ENCODE measurements at places on chromosomes 5 and 9.

DNA sequence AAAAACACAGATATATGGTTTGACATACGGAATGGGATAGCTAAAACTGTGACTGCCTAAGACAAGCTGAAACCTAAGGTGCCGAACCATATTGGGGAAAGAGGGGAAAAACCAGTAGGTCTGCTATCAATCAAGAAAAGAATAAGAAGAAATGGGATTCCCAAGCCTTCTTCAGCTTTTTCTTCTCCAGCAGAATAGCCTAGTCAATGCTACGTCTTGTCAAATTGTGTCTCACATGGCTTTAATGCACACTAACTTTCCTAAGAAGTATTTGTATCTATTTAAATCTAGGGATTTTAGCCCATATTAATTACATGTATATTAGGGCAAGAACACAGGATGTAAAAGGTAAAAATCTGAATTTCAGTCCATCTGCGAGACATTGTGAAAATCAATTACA lies 797 bp upstream of the FBXO38 start:
- no peak for DNase-seq

DNA sequence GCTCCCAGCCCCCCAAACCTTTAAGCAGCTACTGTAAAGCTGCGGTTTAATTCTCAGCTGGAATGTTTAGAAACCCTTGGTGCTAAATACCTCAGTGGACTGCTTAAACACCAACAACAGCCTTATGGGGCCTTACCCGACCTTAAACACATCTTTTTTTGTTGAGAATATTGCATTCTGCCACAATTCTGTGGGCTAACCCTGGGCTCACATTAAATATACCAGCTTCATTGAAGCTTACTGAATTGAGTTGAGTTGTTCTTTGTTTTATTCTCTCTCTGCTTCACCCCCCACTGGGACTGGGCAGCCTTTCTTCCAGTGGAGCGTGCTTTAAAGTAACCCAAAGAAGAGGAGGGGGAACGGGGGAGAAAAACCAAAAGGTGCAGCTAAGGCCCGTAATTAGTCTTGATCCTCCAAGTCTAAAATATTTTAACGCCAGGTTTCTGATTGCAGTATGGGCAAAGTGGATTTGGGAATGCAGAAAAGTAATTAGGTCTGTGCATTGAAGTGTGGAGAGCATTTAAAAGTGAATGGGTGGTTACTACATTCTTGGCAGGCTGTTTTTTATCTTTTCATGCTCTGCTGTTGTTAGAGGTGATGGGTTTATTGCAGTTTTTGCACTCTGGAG lies 281.2 kb downstream of the NR2F1-AS1 start:
- no peak for DNase-seq

- DNase-seq, result no peak
Observed at GRCh38 chr9:13432904-13433303, 153.4 kb upstream of the MPDZ start.

DNA sequence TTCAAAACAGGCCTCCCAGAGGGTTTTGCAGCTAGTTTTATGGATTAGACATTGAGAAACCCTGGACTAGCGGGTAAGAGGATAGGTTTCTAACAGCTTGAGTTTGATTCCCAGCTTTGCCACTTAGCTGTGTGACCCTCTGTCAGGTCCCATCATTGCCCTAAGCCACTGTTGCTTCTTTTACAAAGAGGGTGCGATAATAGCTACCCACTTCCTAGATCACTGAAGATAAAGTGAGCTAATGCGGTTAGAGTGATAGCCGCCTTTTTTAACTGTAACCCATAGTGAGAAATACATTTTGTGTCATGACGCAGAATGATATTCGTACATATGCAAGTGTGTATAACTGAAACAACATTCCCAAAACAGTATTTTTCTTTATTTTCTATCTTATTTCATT lies 40.3 kb downstream of the CSF1R start:
- no peak for DNase-seq

GRCh38 chr9:13113216-13113615 lies 166.3 kb downstream of the MPDZ start:
- DNase-seq, result no peak

GRCh38 chr9:123089040-123089439 lies 55.6 kb downstream of the GPR21 start:
- DNase-seq, result no peak

All from stimulated activated CD4-positive, alpha-beta T cell treated with anti-CD3 and anti-CD28 coated beads, Interleukin-1b, Interleukin-23, amount 100 ng/mL, for 24 hours (primary cell).